ENCODE measurements at places on chromosomes 1 and 21.

- no peak for DNase-seq
Measured at GRCh38 chr21:36854391-36854790, 112.1 kb downstream of the HLCS start.

DNA sequence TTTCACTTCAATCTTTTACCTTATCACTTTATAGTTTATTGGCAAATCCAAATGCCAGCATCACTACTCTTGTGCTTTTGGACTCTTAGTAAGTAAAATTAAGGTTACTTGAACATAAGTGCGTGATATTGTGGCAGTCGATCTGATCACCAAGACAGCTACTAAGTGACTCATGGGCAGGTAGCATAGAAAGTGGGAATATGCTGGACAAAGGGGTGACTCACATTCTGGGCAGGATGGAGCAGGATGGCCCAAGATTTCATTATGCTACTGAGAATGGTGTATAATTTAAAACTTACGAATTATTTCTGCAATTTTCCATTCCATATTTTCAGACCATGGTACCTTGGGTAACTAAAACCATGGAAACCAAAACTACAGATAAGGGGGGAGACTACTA lies 120.2 kb downstream of the ROR1 start:
- no peak for DNase-seq

GRCh38 chr1:3464649-3465025 lies 10.2 kb downstream of the ARHGEF16 start:
- no peak for DNase-seq

DNA sequence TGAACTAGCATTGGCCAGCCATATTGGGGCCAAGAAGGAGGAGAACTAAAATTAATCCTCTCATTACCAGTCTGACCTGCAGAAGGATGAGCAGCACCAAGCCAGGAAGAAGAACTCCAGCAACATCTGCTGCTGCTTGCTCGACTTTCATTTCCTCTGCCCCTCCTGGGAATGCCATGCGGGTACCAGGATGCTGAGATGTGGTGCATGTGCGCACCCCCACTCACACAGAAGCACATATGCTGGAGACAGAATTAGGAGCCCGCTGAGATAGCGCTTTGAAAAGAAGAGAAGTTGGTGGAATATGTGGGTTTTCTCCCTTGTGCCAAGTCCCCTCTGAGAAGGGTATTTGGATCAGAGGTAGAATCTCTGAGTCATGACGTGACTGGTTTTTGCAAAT lies 70.4 kb downstream of the PLXNA2 start:
- no peak for DNase-seq

DNA sequence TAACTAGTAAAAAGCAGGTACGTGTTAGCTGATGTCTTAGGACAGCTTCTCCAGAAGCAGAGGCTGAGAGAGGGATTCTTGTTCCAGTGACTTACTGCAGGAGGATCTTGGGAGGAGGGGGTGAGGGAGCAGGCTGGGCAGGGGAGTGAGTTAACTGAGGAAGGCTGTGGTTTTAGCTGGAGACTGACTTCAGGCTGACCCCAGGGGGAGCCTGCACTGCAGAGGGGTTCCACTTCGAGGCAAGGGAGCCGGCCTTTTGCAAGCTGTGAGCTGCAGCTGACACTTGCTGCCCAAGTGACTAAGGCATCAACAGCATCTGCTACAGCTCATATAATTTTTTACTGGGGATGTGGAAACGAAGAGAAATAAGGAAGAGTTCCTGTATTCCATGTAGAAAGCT lies 50.4 kb upstream of the SOD1 start:
- DNase-seq = no peak

DNA sequence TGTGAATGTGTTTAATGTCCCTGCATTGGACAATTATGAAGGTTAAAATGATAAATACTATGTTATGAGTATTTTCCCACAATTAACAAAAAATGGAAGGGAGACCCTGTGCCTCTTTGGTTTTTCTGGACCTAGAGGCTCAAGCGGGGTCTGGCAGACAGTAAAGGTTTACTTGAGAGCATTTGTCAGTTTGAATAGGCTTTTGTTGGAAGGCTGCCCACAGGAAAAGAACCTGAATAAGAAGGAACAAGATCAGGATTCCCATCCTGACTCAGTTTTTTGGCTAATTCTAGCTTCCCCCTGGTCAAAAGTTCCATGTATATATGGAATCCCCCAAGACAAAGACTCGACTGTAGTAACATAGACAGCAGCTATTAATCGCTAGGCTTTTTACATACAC lies 150.9 kb upstream of the JUN start:
- no peak for DNase-seq

DNA sequence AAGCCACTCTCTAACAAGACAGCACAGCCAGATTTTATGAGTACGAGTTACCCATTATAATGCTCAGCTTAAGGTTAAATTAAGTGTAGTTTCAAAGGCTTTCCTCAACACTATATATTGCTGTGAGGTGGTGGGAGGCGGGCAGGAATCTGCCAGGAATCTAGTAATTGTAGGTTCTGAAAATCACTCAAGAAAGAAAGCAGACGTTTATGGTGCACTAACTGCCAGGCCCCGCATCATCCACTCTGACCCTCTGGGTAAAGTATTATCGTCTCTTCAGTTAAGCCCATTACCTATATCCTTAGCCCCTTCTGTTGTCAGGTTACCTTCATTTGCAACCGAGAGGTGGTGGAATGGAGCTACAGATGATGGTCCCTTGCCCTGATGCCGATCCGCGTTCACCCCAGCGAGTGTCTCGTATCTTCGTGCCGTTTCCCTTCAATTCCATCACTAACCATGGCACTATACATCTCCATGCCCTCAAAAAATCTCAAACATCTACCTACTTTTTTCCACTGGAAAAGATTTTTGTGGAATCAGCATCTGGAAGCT lies 12.4 kb downstream of the HMGN1 start:
- no peak for DNase-seq

- no peak for DNase-seq
Measured at GRCh38 chr1:202143768-202144401, 652 bp downstream of the ARL8A start.
